Activated CD8-positive, alpha-beta memory T cell treated with anti-CD3 and anti-CD28 coated beads for 4 hours (primary cell): ENCODE measurements at places on chromosomes 6 and 20.
A peak's percentile ranks its signal among the peaks of the same experiment; 100 is the strongest.

GRCh38 chr20:16209951-16210361 is 363.3 kb downstream of the KIF16B start:
- no peak for DNase-seq

DNA sequence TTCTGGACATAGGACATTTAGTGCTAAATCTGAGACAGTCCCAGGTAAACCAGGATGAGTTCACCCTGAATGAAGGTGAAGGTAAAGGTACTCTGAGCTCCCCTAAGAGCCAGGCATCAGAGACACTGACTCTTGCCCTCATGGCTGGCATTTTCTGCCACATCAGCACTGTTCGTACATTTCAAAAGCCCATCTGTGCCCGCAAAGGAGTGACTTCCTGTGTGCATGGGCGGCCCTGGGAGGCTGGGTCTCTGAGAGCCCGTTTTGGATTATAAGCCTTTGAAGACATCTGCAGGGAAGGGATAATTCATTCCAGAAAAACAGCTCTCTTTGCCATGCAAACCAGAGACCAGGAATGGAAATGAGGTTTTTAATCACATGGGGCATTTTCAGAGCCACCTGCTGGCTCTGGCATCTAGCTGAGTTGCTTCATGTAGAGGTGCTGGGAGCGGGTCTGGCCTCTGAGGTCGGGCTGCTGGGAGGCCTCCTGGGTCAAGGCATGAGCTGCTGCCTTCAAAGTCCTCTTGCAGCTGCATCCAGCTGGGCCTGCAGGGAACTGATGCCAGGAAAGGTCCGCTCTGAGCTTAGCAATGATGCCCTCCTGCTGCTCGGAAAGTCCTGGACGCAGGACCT is 348.3 kb downstream of the DHX35 start:
- no peak for DNase-seq

DNA sequence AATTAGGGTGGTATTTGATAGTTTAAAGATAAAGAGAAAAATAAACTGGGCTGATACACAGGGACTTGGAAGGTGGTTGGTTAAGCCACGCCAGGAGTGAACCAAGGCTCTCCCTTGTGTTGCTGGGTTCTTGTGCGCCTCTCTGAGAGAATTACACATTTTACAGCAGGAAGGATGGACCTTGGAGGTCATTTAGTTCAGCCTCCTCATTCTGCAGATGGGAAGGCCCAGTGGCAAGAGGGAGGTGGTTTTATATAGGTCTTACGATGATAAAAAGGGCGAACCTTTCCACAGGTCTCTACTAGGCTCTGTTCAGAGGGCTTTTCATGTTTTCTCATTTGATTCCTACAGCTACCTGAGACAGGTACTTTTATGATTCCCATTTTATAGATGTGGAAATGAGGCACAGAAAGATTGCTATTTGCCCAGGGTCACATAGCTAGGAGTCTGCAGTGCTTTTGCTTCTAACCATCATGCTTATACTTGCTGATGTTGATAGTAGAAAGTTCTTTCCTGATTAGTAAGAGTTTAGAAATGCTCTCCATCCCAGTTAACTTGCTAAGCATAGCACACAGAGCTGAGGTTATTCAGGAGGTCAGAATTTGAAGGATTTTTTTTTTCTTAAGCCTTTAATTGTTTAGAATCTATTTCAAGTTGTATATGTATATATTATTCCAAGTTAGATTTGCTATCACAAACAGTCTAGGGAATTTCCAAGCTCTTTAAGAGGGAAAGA is 12.8 kb downstream of the HIVEP1 start:
- DNase-seq, result no peak

DNA sequence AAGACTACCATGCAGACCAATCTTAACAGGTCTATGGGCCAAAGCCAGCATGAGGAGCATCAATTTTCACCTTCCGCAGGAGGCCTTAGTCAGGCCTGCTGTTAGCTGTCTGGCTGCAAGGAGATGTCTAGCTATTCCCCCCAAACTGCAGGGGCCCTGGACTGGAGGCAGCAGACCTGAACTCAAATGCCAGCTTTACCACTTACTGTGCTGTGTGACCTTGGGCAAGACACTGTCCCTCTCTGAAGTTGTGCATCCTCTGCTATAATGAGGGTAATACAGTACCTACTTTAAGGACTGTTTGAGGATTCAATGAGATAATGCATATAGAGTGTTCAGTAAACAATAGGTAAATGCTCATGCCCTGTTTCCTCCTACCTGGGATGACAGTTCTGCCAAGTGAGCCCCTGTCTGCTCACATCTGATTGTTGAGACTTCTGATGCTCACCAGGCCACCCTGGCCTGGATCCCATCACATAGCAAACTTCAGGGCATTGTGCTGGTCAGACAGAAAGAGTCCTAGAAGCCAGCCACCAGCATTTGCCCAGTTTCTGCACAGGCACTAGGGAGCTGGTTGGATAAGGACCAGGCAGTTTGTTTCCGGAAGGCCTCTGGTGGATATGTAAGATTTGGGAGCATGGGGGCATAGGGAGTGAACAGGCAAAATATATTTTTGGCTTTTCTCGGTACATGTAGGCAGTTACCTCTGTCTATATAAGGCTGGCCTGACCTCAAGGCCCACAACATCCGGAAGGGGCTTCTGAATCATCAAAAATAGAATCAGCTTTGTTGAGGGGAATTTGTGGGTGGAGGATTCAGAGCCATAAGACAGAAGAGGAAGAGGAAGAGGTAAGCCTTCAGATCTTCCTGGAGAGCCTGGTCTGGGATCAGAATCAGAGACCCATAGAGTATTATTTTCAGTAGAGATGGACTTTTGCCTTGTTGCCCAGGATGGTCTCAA is 2.3 kb upstream of the OCSTAMP start:
- peak; percentile 5 for DNase-seq

GRCh38 chr20:13441388-13441787 is 197.3 kb downstream of the TASP1 start:
- DNase-seq, result no peak

GRCh38 chr6:88482465-88482864 is 316.3 kb upstream of the CNR1 start:
- DNase-seq, result no peak

DNA sequence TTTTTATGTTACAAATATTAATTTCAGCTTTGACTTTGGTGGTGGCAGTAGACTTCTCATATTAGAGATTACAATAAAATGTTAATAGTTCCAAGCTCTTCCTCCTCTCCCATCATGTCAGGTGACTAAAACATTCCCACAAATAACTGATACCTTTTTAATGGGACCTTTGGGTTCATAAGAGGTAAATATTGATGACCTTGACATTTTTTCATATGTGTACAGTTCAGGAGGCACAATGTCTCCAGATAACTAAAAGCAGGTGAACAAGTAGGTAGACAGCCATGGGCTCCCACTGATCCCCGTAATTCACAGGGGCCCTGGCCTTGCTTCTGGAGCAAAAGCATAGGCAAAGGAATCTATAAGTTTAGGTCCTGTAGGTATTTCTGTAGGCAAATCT is 317.7 kb downstream of the SOX4 start:
- no peak for DNase-seq

GRCh38 chr6:70586114-70586513 is 19.4 kb downstream of the SDHAF4 start:
- DNase-seq, result no peak

DNA sequence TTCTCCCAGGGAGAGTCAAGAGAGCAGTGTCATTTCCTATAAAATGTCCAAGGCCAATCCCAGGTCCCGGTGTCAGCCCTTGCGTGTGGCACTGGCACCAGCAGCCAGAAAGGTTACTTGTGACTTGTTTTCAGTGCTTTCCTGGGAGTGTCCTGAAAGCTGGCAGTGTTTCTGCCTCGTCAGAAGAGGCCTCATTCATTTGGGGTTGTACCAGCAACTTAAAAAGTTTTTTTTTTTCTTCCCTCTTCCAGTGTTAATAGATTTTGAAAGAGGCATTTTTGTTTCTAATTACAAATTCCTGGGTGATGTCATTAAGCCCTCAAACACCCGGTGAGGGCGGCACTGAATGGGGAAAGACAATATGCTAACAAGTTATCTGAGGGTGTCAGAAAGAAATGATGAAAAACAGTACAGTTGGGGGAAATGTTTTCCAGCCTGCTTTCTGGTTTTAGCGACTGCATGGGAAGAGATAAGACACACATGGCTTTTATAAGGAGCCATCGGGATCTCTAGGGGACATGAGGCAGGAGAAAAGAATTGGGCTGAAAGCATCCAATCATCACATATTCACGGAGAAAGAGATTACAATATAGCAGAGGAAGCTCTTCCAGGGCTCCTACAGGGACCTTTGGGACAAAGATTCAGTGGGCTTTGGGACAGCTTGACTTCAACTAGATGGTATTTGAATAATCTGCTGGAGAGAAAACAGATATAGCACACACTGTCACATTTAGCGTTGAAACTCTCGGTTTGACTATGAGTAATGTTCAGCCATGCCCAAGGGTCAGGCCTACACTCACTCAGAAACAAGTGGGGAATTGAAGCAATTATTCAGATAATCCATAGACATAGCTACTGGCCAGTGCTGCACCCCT is 153.0 kb downstream of the BCAS1 start:
- DNase-seq, result no peak

GRCh38 chr6:13009461-13009860 is 292.9 kb downstream of the PHACTR1 start:
- DNase-seq, result no peak

DNA sequence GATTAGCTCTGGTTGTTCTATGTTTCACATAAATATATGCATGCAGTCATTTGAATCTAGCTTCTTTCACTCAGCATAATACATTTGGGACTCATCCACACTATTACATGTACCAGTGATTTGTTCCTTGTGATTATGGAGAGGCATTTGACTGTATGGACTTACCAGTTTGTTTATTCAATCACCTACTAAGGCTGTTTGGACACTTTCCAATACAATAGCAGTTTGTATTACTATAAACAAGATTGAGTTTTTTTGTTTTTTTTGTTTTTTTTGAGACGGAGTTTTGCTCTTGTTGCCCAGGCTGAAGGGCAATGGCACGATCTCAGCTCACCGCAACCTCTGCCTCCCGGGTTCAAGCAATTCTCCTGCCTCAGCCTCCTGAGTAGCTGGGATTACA is 109.8 kb upstream of the DST start:
- DNase-seq, result no peak

DNA sequence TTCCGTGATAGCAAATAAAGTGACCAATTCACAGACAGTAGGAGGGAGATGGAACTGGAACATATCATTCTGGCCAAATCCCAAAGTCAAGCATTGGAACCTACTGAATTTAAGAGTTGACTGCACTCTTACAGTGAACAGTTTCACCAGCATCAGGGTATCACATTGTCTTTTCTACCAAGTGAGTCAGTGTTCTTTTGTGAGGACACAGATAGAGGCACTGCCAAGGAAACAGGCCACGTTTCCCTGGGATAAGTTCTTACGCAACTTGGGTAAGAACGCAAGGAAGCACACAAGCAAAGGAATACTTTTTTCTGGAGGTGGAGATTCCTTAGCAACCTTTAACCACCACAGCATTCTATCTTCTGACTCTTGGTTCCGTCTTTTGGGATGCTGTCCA is 28.6 kb upstream of the ENPP5 start:
- DNase-seq, result no peak

- DNase-seq, result no peak
Observed at GRCh38 chr20:62360854-62361798, 6.0 kb downstream of the LAMA5 start.

- no peak for DNase-seq
Observed at GRCh38 chr20:58826271-58826670, 24.4 kb downstream of the GNAS-AS1 start.

- no peak for DNase-seq
Observed at GRCh38 chr20:11850901-11851300, 66.8 kb upstream of the BTBD3 start.

DNA sequence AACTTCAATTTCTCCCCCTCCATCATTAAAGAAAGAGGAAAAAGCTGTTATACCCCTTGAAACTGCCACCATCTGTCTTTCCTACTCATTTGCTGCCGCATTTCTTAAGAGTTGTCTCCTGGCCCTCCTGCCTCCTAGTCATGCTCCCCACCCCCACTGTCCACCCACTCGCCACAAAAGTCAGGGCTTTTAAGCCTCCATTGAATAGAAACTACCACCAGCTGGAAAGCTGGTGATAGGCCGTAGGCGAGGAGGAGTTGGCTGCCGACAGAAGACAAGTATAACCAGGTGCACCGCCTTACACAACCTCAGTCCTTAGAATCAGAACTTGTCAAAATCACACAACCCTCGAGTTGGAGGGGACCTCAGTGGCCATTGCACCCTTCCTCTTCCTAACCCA is 67.6 kb downstream of the B3GAT2 start:
- DNase-seq, result no peak

- no peak for DNase-seq
Observed at GRCh38 chr6:81608776-81609175, 143.7 kb downstream of the TENT5A start.

- DNase-seq, result no peak
Observed at GRCh38 chr20:18003897-18004296, 35.1 kb downstream of the MGME1 start.

DNA sequence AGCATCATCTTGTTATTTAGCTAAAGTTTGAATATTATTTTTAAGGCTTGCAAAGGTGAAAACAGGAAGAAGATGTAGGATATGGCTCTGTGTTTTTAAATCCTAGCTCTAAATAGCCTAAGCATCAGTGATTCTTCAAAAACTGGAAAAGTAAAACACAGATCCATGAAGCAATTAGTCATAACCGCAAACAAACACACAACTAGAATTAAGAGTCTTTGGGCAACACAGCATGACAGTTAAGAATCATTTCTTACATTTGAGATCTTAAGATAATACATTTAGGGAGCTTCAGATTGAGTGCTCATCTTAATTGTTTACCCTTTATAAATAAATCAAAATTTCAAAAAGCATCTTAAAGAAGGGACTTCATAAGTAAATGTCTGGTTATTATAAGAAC is 115.8 kb upstream of the MAP7 start:
- DNase-seq, result no peak

DNA sequence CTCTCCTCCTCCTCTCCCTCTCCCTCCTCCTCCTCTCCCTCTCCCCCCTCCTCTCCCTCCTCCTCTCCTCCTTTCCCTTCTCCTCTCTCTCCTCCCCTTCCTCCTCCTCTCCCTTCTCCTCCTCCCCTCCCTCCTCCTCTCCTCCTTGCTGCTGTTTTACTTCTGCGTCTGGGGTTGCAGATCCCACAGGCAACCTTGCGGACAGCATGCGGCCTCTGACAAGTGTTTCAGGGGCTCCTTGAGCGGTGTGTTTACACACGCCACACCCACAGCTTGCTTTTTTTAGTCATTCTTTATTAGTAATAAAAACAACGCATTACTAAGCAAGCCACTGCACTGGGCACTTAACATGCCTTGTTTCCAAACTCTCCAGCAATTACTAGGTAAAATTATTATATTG is 81.9 kb downstream of the TFAP2C start:
- DNase-seq, result no peak

- no peak for DNase-seq
Observed at GRCh38 chr20:45649312-45649863, 18.3 kb upstream of the WFDC9 start.

- DNase-seq, result no peak
Observed at GRCh38 chr6:165769401-165769800, 106.4 kb upstream of the PDE10A start.

DNA sequence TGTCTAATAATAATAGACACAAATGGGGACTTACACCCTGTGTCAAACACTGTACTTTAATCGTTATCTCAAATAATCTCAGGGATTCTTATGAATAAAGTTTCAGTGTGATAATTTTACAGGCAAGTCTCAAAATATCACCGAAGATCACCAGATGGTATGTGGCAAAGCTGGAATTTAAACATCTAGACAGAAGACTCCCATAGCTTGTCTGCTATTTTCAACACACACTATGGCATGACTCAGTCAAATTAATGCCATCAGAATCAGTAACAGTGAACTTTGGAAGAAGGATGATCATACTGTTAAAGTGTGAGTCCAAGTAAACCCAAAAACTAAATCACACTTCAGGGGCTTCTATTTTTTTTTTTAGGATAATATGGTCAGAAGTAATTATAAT is 867.6 kb upstream of the FLRT3 start:
- DNase-seq, result no peak
